Retinal pigment epithelial cell (primary cell): ENCODE measurements at places on chromosomes 3 and 15.

- no peak for DNase-seq
Observed at GRCh38 chr3:168995129-168995528, 668.4 kb downstream of the MECOM start.

- no peak for DNase-seq
Observed at GRCh38 chr3:97825101-97825500, 3.3 kb downstream of the CRYBG3 start.

DNA sequence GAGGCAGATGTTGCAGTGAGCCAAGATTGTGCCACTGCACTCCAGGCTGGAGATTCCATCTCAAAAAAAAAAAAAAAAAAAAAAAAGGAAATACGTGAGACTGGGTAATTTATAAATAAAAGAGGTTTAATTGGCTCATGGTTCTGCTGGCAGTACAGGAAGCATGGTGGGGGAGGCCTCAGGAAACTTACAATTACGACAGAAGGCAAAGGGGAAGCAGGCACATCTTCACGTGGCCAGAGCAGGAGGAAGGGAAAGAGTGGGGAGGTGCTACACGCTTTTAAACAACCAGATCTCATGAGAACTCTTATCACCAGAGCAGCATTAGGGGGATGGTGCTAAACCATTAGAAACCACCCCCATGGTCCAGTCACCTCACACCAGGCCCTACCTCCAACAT, 138.2 kb upstream of the IL12A start:
- no peak for DNase-seq

- no peak for DNase-seq
Observed at GRCh38 chr3:55691141-55691540, 204.0 kb upstream of the WNT5A start.

DNA sequence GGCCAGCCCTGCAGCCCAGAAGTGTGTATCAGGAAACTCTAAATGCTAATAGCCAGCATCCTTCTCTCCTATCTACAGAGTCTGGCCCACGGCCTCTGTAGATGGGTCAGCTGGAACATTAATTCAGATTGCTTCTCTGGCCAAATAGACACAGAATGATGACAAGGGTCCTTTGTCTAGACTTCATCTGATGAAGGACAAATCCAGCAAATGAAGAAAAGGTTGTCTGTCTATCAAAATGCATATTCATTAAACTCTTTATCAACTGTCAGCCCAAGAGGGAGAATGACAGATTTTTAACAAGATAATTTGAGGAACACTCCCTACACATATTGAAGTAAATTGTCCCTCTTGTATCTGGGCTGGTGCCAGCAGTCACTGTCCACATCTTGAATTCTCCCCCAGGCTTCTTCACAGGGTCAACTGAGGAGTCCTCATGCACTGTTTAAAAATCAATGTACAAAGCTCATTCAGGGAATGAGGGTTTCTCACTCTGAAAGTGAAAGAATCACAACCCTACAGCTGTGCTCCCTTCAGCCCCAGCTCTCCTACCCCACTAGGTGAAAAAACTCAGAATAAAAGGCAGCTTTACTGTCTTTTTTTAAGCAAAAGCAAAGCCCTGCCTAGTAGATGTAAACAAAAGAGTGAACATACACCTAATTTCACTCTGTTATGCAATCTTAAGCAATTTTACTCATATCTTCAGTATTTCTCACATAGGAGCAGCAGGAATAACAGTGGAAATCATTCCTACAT, 507.7 kb downstream of the IGSF11 start:
- DNase-seq = no peak

GRCh38 chr3:176447369-176447768, 749.9 kb downstream of the TBL1XR1 start:
- no peak for DNase-seq

DNA sequence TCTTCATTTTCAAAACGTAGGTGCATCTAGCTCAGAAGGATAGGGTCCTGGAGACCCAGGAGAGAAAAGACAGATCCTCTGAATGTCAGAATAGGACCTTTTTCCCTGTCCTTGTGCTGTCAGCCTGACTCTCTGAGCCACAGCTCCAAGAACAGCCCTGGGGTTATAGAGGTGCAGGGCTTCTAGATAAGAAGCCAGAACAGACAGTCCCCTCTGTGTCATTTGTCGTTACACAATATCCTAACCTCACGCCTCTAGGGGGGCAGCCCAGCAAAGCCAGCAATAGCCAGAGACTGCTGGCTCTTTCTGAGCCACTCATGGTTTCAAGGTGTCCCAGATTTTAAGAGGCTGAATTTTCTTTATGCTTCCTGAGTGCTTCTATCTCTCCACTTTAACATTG, 153.2 kb upstream of the THBS1 start:
- DNase-seq = no peak

GRCh38 chr15:50945725-50946124, 37.2 kb downstream of the AP4E1 start:
- DNase-seq = no peak

DNA sequence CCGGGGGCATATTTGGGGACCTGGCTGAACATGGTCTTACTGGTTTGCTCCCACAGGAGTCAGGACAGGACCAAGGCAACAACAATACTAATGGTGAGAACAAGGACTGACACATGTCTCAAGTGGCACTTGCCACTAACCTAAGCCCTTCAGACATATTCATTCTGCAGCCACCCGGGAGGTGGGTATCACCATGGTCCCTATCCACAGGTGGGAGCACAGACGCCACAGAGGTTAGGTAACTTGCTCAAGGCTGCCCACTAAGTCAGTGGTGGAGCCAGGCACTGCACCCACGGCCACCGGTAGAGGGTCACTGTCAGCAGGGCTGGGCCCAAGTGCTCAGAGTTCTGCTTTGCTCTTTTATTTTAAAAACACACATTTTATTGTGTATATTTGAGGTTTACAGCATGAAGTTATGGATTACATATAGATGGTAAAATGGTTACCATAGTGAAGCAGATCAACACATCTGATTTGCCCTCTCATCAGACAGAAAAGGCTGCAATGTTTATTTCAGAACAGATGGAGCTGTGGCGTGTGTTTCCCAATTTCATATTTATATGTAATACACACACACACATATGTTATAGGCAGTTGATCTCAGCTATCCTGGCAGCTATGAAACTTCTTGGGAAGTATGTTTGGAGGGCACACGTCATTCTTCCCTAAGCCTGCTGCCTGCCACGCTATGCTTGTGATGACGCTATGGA, 30.0 kb upstream of the SLC41A3 start:
- no peak for DNase-seq

DNA sequence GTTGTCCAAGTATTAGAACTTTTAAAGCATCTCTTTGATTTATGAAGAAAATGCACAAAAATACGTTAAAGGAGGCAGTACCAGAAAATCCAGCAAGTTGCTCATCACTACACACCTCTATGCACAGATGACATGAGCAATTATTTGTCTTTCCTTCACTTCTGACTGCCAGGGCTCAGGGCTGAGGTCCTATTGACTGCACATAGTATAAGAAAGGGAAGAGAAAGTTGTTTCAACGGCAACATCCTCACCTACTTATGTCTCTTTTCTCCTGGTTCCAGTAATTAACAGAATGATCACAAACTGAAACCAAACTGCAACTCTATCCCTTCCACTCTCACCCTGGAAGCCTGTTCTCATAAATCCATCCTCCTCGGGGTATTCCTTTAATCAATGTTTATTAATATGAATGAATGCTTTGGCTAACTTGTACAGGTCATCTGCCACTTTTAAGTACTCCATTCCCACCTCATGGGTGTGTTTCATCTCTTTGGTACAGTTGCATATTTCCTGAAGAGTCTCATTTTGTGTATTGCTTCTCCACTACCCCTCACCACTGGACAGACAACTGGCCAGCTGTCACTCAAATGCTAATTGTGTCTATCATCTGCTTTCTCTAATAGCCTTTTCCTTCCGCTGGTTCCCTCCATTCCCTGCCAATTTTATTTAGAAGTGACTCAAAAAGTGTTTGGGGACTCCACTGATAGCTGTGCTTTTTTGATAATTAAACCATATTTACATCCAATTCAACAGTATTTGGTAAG, 34.5 kb downstream of the RAB27A start:
- DNase-seq = no peak

GRCh38 chr3:89577637-89578530, 470.5 kb downstream of the EPHA3 start:
- no peak for DNase-seq

GRCh38 chr3:111338059-111338698, 203.8 kb upstream of the CD96 start:
- peak; percentile 48 for DNase-seq
